ENCODE measurements at places on chromosomes 12 and 14.

- DNase-seq: no peak
Observed at GRCh38 chr14:52338051-52338681, 24.1 kb downstream of the PTGER2 start.

DNA sequence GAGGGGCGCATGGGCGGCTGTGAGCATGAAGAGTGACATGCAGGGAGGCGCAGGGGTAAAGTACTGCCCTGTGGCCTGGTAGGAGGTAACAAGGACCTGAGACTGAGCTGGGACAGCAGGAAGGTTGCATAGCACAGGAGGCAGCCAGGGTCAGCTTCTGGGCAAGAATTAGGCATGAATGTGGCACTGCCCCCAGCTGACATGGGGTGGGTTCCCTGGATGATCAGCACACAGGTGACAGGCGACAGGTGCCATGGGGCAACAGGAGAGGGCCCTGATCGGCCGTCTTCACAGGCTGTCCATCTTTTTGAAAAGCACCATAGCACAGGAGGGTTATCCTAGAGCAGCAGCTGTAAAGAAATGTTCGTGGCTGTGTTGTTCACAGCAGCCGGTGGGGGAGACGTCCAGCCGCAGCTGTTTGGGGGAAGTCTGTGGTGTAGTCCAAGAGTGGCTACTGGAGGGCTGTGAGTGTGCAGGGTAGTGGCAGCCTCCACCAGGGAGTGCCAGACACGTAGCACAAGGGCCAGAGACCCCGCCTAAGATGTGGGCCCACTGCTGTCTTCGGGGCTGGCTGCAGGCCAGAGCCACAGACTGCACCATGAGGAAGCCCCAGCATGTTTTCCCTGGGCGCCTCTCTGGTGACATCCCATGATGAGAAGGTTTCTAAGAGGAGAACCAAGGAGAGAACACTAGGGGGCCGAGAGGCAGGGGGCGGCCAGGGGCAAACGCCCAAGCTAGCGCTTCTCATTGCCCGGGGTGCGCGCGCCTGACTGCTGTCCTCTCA, 8.4 kb downstream of the CLBA1 start:
- no peak for DNase-seq

GRCh38 chr12:30105505-30105904, 321.8 kb upstream of the TMTC1 start:
- DNase-seq: no peak

- no peak for DNase-seq
Observed at GRCh38 chr12:105832806-105833205, 305.9 kb downstream of the NUAK1 start.

DNA sequence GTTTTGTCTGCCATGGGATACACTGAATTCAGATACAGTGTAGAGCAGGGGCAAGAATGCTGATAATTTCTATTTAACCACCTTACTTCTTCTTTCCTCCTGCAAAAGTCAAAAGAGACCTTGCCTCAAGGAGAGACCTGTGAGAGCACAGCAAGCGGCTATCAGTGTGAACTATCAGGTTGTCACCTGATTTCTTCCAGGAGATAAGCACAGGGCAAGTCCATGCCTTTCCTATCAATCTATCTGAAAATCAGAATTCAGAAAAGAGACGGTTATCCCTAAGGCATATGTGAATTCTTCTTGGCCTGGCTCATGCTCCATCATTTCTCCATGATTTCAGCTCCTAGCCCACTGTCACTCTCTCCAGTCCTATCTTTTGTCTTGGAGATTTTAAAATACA, 128.9 kb upstream of the CCND2 start:
- DNase-seq: no peak

DNA sequence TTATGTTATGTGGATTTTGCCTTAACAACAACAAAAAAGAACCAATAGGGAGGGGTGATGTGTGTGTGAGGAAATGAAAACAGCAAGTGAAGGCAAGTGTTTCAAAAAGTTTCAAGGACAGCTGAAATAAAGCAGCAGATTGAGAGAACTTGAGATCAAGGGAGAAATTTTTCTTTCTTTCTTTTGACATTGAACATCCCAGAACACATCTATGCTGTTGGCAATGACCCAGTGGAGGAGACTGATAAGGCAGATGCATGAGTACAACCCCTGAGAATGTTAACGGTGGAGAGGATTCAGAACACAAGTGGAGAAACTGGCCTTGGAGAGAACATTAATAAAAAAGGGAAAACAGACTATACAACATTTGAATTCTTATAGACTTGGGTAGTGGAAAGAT, 2.9 kb downstream of the LLPH start:
- DNase-seq: no peak

- DNase-seq: no peak
Observed at GRCh38 chr12:77054851-77055250, 10.5 kb downstream of the E2F7 start.

DNA sequence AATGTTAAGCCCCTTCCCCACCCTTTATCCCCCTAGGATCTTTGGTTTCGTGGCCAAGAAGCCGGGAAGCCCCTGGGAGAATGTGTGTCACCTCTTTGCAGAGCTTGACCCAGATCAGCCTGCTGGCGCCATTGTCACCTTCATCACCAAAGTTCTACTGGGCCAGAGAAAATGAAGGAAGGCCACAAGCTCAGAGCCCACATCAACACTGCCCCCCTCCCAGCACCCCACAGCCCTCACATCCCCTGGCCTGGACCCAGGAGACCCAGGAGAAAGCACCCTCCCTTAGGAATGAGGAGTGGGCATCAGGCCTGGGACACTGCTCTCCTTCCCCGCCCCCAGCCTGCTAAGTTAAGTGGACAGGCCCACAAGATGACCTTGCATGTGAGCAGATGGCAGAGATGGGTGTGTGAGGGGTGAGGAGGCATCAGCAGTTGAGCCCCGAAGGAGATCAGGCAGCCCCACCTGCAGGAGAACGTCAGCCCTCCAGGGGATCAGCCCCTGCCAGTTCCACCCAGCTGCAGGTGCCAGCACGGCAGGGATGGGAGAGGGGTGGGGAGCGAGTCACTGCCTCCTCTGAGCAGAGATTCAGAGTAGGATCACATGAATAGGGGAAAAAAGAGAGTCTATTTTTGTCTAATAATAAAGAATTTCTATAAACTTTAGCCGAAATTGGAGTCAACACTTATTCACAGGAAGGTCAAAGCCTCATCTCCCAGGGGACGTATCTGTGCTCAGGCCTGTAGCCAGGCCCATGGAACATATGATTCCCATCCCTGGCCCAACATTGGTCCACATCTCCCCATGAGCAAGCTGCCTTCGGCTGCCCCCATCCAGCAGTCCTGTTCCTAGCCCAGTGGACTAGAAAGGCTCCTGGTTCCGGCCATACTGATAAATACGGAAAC, 14.1 kb downstream of the TNS2 start:
- DNase-seq: no peak

- no peak for DNase-seq
Observed at GRCh38 chr12:106429043-106429552, 71.5 kb downstream of the POLR3B start.
